ENCODE measurements at places on chromosomes 11 and 22.

DNA sequence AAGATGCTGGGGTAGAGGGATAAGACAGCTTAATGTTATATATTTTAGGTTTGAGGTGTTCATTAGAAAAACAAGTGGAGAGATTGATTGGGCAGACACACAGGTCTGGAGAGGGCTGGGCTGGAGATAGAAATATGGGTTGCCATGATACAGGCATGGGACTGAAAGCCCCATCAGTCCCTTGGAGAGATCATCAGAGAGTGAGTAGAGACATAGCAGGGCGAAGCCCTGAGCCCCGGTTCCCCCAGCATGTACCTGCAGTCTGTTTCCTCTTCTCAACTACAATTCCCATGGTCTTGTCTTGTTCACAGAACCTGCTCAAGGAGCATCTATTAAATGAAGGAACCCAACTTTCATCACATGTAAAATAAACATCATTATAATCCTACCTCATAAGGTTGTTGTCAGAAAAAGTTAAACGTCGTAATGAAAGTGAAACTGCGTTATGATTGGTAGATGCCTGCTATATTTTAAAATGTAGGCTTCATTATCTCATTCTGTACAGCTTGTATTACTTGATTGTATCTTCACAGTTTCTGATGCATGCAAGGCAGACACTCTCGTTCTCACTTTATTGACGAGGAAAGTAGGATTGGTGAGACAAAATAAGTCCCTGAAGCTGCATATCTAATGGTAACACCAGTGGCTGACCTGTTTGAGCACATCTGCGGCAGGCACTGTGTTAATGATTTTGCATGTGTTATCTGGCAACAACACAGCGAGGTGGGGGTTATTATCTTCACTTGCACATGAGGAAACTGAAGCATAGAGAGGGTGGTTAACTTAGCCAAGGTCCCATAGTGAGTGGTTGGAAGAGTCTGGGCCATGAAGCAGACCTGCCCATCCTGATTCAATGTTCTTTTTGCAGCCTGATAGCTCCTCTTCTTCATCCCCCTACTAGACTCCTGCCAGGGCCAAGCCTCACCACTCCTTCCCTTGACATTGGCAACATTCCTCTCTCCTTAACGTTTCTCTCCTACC is 63.5 kb downstream of the ENDOD1 start:
- no peak for DNase-seq

GRCh38 chr22:47784991-47785390 is 1022.5 kb downstream of the TBC1D22A start:
- DNase-seq = no peak

DNA sequence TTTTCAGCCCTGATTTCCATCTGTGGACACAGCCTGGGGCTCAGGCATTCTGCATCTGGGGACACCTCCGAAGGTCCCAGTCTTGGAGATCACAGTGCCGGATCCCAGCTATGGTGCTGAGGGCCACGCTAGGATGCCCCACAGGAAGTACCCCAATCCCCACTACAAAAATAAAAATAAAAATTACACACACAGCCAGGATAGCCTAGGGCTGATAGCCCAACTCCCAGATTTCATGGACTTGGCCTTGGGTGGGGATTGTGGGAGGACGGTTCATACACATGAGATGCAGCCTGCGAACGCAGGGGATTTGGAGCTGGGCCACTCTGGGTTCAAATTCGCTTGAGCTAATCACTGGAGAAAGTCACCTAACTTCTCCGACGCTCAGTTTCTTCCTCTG is 237.7 kb downstream of the BUD13 start:
- DNase-seq = no peak

DNA sequence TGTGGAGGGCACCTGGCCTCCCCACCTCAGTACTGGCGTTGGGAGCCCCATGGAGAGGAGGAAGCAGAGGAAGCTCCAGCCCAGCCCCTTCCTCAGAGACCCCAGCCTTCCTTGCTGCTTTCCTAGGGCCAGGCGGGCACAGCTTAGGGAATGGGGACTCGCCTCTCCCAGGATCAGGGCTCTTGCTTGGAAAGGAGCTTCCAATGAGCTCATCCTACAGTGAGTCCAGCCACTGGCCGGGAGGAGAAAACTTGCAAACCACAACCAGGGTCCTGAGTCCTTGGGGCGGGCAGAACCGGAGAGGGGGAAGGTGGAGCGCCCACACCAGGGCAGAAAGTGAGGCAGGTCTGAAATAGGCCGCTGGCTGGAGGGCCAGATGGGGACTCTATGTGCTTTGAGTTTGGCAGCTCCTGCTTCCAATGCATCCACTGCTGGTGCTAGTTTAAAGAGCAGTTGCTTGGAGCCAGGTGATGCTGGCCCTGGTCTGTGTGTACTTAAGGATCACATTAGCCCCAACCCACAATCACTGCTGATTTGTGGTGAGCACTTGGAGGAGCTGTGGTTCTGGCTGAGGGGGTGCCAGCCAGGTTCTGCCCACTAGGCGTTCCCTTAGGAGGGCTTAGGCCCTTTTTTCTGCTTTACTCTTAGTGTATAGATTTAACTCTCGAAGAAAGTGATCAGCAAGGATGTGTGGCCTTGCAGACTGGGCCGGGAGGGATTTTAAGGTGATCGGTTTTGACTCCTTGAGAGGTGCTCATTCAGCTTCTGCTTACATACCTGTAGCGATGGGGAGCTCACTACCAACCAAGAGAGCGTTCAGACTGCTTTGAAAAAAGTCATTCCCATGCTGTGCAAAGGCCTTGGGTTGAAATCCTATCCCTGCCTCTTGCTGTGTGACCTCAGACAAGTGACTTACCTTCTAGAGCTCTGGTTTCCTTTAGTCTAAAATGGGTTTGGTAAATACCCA is 81.9 kb downstream of the TP53I11 start:
- DNase-seq = no peak

GRCh38 chr11:44614281-44614775 is 48.9 kb downstream of the CD82 start:
- no peak for DNase-seq

DNA sequence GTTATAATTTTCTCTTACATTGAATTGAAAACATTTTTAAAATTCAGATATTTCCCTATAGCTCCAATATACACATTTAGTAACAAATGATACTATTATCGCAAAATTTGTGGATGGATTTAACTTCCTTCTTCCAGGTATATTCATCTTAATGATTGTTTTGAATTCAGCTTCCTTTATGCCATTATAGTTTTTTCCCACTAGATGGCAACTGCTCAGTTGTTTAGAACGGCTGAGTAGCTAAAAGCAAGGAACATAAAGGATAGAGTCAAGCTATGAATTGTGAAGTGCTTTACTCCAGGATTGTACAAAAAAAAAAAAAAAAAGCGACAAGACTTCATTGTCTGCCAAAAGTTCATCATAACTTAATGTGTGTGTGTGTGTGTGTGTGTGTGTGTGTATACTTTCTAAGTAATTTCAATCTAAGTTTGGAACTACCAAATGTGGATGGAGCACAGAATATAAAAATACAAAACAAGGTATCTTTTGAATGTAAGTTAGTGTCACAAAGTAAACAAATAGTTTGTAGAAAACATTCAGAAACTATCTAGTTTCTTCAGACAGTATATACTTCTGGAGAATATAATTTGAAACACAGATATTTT is 846.4 kb downstream of the DLG2 start:
- peak; percentile 2 for DNase-seq

DNA sequence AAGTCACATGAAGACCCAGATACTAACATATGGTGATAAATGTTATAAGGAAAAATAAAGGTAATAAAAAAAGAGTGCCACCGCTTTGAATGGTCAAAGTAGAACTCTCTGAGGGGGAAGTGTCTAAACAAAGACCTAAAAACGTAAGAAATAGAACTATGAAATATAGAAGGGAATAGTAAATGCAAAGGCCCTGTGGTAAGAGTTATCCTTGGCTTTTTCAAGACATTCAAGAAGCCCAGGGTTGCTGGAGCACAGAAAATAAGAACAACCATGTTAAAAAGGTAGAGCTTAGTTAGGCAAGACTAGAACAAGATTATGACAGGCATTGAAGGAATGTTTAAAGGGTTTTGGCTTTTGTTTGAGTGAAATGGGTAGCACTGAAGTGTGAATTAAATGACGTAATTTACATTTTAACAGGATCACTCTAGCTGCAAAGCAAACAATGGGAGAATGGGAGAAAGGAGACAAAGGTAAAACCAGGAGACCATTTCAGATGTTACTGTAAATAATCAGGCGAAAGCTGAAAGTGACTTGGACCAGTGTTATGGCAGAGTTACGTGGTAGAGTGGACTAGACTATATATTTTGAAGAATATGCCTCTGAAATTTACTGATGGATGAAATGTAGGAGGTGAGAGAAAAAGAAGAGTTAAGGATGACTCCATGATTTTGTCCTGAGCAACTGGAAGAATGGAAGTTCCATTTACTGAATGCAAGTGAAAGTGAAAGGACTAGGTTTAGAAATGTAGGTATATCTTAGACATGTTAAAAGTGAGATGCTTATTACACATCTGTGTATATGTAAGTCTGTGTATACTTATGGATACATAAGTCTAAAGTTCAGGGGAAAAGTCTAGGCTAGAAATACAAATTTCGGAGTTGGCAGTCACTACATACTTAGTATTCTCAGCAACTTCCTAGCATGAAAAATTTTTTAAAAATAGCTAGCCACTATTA is 28.5 kb downstream of the BTBD10 start:
- no peak for DNase-seq

GRCh38 chr22:30871391-30872284 is 96.9 kb downstream of the MORC2 start:
- DNase-seq = no peak

- no peak for DNase-seq
These were observed 50.4 kb downstream of the DENND5A start for GRCh38 chr11:9214765-9215164.

GRCh38 chr22:31540966-31541365 is 44.6 kb downstream of the SFI1 start:
- no peak for DNase-seq

DNA sequence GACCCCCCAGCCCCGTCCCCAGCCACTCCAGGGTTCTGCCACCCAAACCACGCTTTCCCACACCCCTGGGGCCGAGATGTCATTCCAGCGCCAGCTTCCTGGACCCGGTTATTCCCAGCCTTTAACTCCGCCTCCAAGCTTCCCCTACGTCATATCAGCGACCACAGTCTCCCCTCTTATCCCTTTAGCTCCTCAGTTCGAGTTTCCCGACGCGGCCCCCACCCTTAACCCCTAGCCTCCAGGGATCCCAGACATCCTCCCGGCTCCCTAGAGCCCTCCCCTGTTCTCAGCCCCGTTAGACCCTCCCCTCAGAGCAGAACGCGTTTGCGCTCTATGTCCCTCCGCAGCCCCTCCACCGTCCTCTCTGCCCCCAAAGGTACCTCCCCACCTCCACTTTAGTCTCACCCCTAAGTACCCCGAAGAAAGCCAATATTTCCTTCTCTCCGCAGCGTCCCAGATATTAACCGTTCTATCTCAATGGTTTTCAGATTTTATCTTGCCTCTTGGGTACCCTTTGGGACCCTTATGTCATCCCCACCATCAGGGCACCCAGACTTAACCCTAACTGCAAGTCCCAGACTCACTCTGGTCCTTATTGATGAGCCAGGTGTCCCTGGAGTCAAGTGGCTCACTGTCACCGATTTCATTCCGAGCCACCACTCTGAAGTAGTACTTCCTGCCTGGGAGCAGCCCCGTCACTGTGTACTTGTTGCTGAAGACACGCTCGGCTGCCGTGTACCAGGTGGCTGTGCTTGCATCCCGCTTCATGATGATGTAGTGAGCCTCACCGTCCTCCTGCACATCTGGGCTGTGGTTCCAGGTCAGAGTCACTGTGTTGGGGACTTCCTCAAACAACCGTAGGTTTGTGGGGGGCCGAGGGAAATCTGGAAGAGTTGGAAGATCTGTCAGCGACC is 8.0 kb downstream of the TMEM86A start:
- DNase-seq = no peak

DNA sequence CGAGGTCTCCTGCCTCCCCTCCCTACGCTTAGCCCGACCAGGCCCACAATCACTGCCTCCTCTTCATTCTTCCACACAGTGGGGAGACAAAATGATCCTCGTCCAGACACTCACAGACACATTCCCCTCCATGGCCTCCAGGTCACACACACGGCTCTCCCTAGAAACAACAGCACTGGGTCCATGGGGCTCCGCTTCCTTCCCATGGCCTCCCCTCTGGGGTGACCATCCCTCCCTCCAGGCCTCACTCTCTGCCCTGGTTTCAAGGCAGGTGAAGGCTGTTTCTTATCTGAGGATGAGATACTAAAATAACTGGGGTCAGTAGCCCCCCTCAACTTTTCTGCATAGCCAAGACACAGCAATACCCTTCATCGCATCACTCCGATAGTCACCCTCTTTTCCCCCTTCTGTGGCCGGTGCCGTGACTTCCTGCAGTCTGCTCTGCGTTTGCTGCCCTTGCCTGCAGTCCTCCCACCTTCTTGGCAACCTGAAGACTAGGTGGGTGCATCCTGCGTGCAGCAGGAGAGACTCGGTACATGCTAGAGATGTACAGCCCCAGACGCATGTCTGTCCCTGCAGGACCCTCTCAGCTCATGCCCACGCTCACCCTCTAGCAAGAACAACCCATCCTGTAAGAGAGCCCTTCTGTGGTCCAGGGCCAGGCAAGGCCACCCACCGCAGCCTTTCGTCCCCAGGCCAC is 55.8 kb downstream of the CD6 start:
- no peak for DNase-seq

DNA sequence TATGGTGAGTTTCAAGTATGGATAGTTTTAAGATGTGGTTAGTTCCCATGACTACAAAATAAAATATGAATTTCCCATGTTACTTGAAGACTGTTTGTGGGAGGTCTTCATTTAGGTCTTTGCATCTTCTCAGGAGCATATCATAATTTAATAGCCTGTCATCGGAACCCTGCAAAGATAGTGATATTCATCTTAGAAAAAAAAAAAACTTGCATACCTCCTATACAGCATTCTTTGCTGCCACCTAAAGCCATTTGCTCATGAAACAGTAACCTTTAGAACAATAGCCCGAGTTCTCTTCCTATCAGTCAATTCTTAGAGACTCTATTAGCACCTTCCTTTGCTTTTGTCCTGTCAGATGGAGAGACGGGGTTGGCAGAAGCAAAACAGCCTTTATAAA is 75.3 kb downstream of the ARFGAP2 start:
- no peak for DNase-seq

GRCh38 chr11:32006799-32007388 is 84.0 kb upstream of the RCN1 start:
- DNase-seq = peak; percentile 46

DNA sequence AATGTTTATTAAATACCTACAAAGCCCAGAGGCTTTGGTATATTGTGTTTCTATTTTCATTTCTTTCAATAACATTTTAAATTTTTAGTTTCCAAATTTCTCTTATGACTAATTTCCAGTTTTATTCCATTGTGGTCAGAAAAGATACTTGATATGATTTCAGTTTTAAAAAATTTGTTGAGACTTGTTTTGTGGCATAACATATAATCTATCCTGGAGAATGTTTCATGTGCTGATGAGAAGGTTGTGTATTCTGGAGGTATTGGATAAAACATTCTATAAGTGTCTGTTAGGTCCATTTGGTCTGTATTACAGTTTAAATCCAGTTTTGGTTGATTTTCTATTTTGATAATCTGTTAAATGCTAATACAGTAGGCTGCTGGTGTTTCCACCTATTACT is 9.8 kb upstream of the RAG1 start:
- no peak for DNase-seq

Data from brain microvascular endothelial cell (primary cell).